Activated CD8-positive, alpha-beta memory T cell treated with anti-CD3 and anti-CD28 coated beads for 1 hour (primary cell): ENCODE measurements at places on chromosomes 2 and 18.

GRCh38 chr18:3089579-3089978 lies 76.6 kb upstream of the LPIN2 start:
- no peak for DNase-seq

DNA sequence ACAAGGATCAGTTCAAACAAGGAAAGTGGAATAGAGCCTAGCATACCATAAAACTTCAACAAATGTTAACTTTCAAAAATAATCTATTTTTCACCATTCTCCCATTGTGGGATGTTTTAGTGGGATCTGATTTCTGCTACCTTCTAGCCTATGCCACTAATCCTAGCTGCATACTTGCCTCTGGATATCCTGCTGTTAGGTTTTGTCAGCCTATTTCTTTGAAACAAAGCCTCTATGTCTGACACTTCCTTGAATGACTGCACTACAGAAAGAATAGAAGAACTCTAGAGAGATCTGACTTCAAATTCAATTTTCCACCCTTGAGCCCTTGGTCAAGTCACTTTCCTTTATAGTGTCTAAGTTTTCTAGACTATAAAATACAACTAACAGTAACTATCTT lies 291.5 kb downstream of the PTH2R start:
- DNase-seq: no peak

- no peak for DNase-seq
Measured at GRCh38 chr2:205675861-205676516, 6.3 kb upstream of the NRP2 start.

GRCh38 chr2:176454893-176455815 lies 185.9 kb downstream of the MTX2 start:
- peak; percentile 40 for DNase-seq

DNA sequence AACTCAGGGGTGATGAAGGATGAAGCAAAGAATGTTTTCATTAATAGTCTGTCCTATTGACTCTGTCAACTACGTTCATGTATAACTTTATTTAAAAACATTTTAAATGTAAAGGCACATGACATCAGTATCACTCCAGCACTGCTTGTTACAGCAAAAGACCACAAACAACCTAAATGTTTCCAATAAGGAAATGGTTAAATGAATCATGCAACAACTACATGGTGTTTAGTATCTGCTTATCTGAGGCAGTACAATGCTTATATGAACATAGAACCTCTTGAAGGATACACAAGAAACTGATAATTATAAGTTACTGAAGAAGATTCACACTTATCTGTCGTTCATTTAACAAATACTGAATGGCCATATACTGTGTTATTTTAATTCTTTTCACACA lies 8.4 kb downstream of the BARD1 start:
- DNase-seq: no peak

DNA sequence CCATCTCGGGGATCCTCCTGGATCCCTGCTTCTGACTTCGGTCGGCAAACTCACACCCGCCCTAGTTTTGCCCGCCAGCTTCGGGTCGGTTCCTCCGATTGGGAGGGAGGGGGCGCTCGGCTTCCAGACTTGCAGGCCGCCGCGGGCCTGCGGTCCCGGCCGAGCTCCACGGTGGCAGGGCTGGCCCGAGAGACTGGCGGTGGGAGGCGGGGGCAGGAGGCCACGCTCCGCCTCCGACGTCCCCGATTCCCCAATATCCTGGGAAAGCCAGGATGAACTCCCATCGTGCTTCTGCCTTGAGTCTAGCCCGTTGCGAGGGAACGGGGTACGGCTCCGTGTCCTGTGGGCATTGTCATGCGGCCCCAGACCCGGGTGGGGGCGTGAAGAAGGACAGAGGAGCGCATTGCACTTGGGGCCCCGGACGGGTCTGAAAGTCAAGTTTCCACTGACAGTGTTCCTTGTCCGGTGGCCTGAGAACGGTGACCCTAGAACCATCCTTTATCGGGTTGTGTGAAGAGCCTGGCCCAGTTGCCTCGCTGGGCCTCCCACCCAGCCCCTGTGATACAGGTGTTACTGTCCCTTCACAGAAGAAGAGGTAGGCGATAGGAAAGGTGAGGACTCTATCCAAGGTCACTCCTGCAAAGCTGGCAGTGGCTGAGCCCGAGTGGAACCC lies 2.4 kb upstream of the INHBB start:
- DNase-seq: peak; percentile 34

DNA sequence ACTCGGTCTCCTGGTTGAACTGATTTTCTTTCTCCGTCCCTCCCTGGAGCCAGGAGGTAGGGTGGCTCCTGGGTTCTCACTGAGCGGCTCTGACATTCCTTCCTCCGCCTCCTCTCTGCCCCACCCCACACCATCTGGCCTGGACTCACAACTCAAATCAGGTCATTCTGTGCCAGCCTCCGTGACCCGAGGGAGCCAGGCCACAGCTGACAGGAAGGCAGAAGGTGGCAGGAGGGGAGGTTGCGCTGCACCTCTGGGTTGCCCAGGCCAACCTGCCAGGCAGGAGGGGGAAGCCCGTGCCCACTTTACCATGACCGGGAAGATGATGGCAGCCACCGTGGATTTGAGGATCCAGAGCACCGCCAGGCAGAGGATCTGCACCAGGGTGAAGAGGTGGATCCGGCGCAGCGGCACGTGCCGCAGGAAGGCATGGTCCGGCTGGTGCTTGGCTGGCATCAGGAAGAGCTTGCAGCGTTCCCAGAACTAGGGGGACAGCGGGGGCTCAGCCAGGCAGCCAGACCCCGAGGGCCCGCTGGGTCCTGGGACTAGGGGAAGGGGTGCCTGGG lies 28.3 kb downstream of the MTHFD2 start:
- no peak for DNase-seq

- no peak for DNase-seq
Measured at GRCh38 chr2:16656784-16657391, 8.7 kb downstream of the CYRIA start.

- DNase-seq: no peak
Measured at GRCh38 chr2:216057688-216058193, 23.9 kb downstream of the PECR start.
